ENCODE measurements at places on chromosomes 2 and 18. TPM values are rescaled to one million over a fixed set of nuclear protein-coding genes. Genes with fewer than 3 reads are reported as not detected.

DNA sequence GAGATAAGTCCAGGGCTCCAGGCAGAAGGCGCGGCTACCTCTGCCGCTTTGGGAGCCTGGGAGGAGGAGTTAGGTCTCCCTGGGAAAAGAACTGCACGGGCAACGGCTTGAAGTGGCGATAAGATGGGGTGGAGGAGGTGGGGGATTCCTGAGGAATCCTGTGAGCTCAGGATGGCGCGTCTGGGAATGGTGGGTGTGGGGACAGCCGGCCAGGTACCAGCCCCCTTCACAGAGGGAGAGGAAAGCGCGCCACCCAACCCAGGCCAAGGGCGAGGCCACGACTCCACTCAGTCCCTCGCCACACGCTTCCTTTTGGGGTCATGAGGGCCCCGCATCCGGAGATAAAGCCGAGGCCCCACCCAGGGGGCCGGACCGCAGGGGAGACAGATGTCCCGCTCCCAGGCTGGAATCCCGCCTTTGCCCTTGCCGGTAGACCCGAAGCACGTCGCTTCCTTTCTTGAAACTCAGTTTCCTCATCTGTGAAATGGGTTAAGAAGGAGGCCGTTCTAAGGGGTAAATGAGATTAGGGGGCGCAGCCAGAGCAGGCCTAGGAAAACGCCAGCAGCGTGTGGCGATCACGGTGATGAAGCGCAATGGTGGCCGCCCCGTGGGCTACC lies 1.7 kb upstream of the CTDSP1 start:
- H3K36me3 ChIP-seq = peaks cover 9% of the 10 kb centered on the region
- peak overlapping the region; percentile 99 for H3K27ac ChIP-seq
- peak overlapping the region; percentile 96 for H3K4me3 ChIP-seq
- DNase-seq = peak; percentile 91
- no peaks in the 10 kb centered on the region for H3K27me3 ChIP-seq
- peaks cover 42% of the 10 kb centered on the region for H3K4me1 ChIP-seq

DNA sequence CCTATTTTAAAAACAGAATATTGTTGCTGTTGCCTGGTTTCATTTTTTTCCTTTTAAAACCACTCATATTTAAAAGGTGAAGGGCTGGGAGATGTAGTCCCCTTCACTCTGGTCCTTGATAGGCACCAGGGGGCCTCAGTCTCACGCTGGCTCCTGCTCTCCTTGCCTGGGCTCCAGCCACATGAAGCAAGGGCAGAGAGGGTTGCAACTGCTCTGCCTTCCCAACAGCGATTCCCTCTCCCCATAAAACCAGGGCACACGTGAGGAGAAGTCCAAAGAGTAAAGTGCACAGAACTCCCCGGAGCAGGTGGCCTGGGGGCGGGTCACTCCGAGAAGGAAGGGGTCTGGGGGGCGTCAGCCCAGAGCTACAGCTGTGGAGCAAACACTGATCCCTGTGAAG lies 12.8 kb downstream of the TMEM127 start:
- no peaks in the 10 kb centered on the region for H3K27me3 ChIP-seq
- H3K36me3 ChIP-seq = peaks cover 12% of the 10 kb centered on the region
- H3K4me1 ChIP-seq = peaks cover 15% of the 10 kb centered on the region
- H3K27ac ChIP-seq = peak overlapping the region; percentile 31
- no peak overlapping the region for H3K4me3 ChIP-seq

DNA sequence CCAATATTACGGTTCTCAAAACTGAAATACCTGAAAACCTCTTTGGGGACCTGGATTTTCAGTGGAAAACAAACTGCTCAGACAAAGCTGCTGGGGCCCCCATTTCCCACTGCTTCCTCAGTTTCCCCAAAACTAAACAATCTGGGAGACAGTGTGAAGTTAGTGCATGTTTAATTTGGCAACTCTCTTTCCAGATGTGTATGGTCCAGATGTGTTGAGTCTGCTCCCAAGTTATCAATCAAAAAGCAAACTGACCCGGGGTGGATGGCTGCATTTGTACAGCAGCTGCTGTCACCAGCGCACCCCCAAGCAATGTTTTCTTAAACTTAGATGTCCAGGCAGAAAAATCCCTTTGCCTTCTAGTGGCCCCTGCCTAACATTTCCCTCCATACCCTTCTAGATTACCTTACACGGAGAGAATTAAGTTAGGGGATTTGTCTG lies 136.9 kb downstream of the COPS8 start:
- no peaks in the 10 kb centered on the region for H3K36me3 ChIP-seq
- no peak for DNase-seq
- H3K27me3 ChIP-seq = peaks cover 4% of the 10 kb centered on the region

Gene TAF4B
- 0.22 TPM for polyA plus RNA-seq

DNA sequence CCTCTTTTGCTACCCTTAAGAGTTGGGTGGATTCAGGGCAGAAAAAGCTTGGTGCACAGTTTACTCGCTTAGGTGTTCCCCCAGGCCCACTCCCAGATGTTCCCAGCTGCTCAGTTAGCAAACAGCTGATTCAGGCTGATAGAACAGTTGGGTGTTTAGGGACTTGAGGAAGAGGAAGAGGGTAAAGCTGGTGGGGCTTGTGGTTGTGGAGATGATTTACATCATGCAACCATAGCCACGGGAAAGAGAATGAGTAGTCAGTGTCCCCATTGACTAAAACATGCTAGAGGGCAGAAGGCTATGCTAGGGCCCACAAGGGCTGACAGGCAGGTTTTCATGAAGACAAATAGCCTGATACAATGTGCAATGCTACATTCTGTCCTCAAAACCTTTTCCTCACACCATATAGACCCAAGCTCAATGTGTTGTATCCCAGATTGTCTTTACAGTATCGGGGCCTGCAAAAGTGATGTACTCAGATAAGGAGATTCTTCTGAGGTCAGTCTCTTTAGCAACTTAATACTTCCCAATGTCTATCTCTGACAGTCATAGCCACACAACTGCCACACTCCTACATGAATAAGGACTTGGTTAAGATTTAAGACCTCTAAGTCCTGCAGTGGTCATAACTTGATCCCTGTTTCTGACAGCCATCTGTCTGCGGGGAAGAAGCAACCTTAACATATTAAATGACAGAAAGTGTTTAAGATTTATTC lies 15.6 kb downstream of the COLEC12 start:
- H3K4me3 ChIP-seq = no peak overlapping the region
- H3K27me3 ChIP-seq = no peaks in the 10 kb centered on the region
- DNase-seq = no peak
- no peaks in the 10 kb centered on the region for H3K36me3 ChIP-seq

DNA sequence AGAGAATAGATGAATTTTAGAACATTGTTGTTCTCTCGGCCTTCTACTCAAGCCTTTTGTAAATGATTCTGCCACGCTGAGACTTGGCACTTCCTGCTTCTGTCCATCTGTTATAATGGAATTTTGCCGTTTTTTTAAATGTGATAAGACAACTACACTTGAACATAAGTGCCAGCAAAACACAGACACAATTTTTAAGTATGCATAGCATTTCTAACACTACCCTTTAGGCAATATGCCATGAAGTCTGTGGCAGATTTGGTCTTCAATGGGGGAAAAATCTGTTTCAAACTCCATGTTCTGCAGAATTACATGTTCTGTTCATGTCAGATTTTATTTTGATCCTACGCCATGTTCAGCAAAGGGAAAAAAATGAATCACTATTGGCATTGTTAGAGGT lies 1170.7 kb upstream of the SLC39A10 start:
- H3K36me3 ChIP-seq = no peaks in the 10 kb centered on the region
- H3K4me3 ChIP-seq = no peak overlapping the region
- no peak overlapping the region for H3K27ac ChIP-seq
- no peaks in the 10 kb centered on the region for H3K27me3 ChIP-seq

GRCh38 chr2:88933980-88934379 lies 242.5 kb downstream of the RPIA start:
- H3K36me3 ChIP-seq = no peaks in the 10 kb centered on the region
- H3K4me3 ChIP-seq = no peak overlapping the region
- no peaks in the 10 kb centered on the region for H3K4me1 ChIP-seq
- H3K27me3 ChIP-seq = no peaks in the 10 kb centered on the region
- no peak overlapping the region for H3K27ac ChIP-seq

- no peak overlapping the region for H3K4me3 ChIP-seq
- no peaks in the 10 kb centered on the region for H3K27me3 ChIP-seq
- no peaks in the 10 kb centered on the region for H3K36me3 ChIP-seq
- peaks cover 22% of the 10 kb centered on the region for H3K4me1 ChIP-seq
- H3K27ac ChIP-seq = peak overlapping the region; percentile 81
- peak; percentile 93 for DNase-seq
Measured at GRCh38 chr2:127530245-127531140, 4.2 kb upstream of the IWS1 start.

Gene POU3F3
- not detected for polyA plus RNA-seq

Data from small intestine (tissue), 16 donors.